ENCODE measurements at places on chromosomes 3 and 15. TPM values are rescaled to one million over a fixed set of nuclear protein-coding genes. Genes with fewer than 3 reads are reported as not detected.

The PRSS50 gene
- total RNA-seq = 0.05 TPM

The LRCH3 gene
- total RNA-seq = 25.4 TPM

The CSPG4 gene
- 1.5 TPM for total RNA-seq

The DNAJA4 gene
- total RNA-seq = 6.2 TPM

The CLDN11 gene
- total RNA-seq = 0.47 TPM

The GPR176 gene
- total RNA-seq = 2.9 TPM

The ANKRD34C gene
- total RNA-seq = under 0.01 TPM

The ATP2B2 gene
- total RNA-seq = 0.19 TPM

The BLOC1S6 gene
- 36.8 TPM for total RNA-seq

The NLGN1 gene
- total RNA-seq = 0.90 TPM

The PRR20G gene
- not detected for total RNA-seq

The TMEM108 gene
- total RNA-seq = 0.33 TPM

The GPR160 gene
- 7.7 TPM for total RNA-seq

The EHHADH gene
- 3.3 TPM for total RNA-seq

The PLA2G4D gene
- total RNA-seq = 0.28 TPM

The EPB42 gene
- 2.8 TPM for total RNA-seq

The HTR3C gene
- total RNA-seq = not detected

The TJP1 gene
- 7.3 TPM for total RNA-seq

The NBEAL2 gene
- 15.3 TPM for total RNA-seq

The TRIM71 gene
- 0.09 TPM for total RNA-seq

The EPHA3 gene
- total RNA-seq = 1.9 TPM

The XCR1 gene
- 4.2 TPM for total RNA-seq

The TMCO5A gene
- not detected for total RNA-seq

The ITIH3 gene
- total RNA-seq = 0.24 TPM

The PEX11A gene
- 2.5 TPM for total RNA-seq

The C2CD4A gene
- 0.66 TPM for total RNA-seq

The RPL39L gene
- total RNA-seq = 36.6 TPM

The THSD4 gene
- total RNA-seq = 2.2 TPM

The RAB7A gene
- total RNA-seq = 42.9 TPM

The RNF7 gene
- total RNA-seq = 81.4 TPM

The FAM162A gene
- 45.0 TPM for total RNA-seq

The C3orf22 gene
- total RNA-seq = not detected

The SH3GL3 gene
- total RNA-seq = 3.3 TPM

The FSIP1 gene
- total RNA-seq = 0.76 TPM

The RASL12 gene
- total RNA-seq = 2.7 TPM

Data from thymus (tissue), 14 donors.